Endothelial cell (in vitro differentiated cells): ENCODE measurements at places on chromosomes 7 and 10.
A peak's percentile ranks its signal among the peaks of the same experiment; 100 is the strongest.

GRCh38 chr10:79152423-79152817 lies 83.7 kb downstream of the ZMIZ1 start:
- no peak for DNase-seq

DNA sequence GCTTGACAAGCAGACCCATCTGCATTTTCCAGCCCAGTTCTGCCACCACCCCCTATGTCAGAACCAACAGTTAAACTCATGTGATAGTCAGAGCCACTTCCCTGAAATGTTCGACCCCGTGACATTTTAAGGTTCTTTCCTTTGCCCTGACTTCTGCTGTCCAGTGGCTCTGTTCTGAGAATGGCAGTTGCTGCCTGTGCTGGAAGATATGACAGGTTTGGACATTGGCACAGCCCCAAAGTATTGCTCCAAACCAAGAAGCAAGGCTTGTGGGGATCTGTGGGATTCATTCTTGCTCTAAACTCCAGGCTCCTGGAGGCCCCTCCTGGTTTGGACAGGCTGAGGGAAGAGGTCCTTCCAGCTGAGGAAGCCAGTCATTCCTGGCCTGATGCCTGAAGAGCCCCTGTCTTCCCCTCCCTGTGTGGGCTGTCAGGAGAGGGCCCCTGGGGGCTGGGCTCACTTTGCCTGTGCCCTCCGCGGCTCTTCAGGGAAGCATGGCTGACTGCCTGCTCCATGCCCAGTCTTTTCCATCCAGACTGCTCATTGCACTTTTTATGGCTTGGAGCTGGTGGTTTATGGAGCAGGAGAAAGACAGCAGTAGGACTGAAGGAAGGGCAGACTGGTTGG lies 138.0 kb downstream of the CDH23 start:
- no peak for DNase-seq

DNA sequence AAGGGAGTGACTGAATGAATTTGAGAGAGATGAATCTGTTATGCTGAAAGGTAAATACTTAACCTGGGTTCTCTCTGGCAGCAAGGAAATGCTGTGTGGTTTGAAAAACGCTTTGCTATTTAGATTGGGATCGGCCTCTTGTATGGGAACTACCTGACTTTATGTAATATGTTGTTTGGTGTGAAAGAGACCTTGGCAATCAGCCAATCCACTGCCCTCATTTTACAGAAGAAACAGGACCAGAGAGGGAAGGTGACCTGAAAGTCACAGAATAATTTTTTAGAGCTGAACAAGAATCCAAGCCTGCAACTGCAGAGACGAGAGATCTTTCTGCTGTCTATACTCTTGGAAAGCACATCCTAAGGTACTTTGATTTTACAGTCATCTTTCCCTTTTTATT lies 1.0 kb downstream of the BUD31 start:
- no peak for DNase-seq

- no peak for DNase-seq
Observed at GRCh38 chr10:97261183-97261582, 31.3 kb downstream of the ARHGAP19 start.

- DNase-seq = no peak
Observed at GRCh38 chr10:59903871-59904270, 2.5 kb downstream of the CCDC6 start.

- DNase-seq = no peak
Observed at GRCh38 chr10:28913436-28914237, 236.3 kb downstream of the BAMBI start.

- DNase-seq = no peak
Observed at GRCh38 chr10:81953420-81953819, 78.4 kb downstream of the NRG3 start.

DNA sequence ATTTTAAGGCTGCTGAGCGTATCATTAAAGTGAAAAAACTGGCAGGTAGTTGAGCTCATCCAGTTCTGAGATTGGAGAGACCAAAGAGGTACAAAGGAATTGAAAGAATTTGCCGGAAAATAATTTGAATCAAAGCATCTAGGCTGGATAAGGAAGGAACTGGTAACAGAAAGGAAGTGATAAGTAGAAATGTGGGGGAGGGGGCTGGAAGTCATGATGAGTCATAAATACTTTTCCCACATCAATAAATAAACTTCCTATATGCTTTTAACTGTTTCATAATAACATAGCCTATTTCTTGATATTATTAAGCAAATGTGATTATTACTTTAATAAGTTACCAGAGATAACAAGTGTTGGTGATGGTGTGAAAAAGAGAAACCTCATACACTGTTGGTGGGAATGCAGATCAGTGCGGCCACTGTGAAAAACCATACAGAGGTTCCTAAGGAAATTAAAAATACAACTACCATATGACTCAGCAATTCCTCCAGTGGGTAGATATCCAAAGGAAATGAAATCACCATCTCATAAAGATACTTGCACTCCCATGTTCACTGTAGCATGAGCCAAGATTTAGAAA lies 27.0 kb downstream of the ZNF438 start:
- no peak for DNase-seq

GRCh38 chr7:20407585-20408466 lies 77.1 kb downstream of the ITGB8 start:
- DNase-seq = no peak

GRCh38 chr10:14602807-14603533 lies 171.7 kb downstream of the FAM107B start:
- DNase-seq = no peak

DNA sequence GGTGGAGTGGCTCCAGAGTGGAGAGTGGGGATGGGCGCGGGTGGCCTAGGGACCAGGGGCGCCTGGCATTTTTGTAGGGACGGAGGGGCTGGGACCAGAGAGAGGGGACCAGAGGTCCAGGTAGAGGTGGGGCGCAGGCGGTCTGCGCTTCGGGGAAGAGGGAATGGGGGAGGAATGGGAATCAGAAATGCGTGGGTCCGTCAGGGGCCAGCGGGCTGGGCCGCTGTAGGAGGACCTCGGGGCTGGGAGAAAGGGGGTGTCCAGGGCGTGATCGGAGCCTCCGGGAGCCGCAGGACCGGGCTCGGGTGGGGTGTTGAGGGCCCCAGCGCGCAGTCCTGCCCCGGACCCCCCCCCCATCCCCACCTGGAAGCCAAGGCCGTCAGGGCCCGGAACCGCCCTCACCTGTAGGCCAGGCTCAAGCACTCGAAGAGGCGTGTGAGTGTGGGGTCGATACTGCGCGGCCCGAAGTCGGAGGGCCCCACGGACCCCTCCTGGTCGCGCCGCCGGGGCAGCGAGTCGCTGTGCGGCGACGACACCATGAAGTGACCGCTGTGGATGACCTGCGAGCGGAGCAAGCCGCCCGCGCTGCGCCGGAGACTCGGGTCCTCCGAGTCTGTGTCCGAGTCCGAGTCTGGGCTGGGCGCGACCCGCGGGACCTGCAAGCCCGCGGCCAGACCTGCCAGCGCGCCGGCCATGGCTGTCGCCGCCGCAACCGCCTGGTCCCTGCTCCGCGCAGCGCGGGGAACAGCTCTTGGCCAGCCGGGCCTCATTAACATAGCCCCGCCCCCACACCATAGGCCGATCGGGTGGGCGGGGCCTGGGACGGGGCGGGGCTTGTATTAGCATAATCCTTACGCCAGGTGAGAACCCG lies at the start of gene MLXIPL:
Gene MLXIPL, minus strand, starts transcription at position 725 of the 871 bp plus-strand sequence. Its CDS starts 30 bp downstream, at position 695.
- DNase-seq = peak; percentile 80

DNA sequence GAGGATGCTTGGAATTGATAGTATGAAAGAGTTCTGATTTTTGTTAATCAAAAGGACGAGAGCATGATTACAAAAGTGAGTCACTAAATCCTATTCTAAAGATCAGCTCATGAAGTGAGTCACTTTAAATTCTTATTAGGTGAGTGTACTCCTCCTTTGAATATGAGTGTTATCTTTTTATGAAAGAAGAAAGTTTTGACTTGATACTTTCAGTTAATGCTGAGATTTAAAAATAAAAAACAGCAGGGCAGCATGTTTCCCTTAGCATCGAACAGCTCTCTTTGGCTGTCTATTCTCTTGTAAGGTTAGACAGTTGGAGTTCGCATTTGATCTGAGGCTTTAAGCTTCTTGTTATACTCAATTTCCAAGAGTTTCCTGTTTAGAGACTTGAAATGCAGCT lies 222.0 kb downstream of the TWIST1 start:
- no peak for DNase-seq

DNA sequence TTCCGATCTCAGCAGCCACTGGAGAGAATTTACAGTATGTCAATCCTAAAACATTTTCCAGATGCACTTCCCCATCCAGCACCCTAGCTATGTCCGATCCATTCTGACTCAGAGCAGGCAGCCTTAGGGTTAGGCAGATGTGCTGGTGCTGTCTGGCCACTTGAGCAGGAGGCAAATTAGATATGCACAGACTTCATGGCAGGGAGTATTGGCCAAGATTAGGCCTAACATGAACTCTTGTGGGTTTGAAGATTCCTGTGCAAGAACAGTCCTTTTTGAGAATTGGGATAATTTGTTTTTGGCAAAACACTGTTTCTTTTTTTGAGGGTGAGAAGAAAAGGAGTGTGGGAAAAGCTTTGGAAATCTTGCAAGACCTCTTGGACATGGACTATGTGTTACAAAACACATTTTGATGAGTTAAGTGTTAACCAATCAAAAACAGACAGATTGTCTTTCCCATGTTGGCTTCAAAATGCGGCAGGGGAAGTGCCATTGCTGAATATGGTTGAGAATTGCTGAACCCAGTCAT lies 218.6 kb upstream of the INHBA start:
- DNase-seq = no peak

DNA sequence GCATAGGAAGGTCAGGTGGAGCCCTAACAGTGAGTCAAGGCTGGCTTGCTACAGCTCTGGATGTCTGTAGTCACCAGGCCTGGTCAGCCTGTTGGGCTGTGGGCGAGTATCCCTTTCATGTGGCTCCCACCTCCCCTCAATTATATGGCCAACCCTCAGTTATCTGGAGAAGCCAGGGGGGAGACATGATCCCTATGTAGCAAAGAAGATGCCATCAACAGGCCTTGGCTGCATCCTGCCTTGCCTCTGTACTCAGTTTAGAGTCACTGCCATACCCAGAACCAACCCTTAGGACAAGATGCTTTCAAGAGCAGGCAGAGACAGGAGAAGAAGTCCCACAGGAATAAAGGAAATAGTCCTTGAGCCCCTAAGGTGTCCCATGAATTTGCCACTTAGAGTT lies 763.9 kb downstream of the GRID1 start:
- no peak for DNase-seq

GRCh38 chr7:123836656-123837055 lies 8.3 kb upstream of the HYAL4 start:
- DNase-seq = no peak

DNA sequence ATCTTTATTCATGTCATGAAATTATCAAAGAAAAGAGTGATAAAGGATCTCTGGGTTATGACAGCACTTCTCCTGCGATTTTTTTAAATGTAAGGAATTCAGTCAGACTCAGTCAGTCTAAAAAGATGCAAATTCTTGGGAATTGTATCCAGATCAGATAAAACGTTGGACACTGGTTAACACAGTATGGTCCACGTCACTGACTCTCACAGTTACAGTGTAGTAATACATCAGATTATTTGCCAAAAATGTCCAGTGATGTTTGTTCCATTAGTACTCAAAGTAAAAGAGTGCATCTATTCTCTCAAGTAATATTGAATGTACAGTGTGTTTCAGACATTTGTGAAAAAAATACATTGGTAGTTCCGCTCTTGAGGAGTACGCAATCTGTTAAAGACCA lies 224.5 kb downstream of the PCDH15 start:
- no peak for DNase-seq

GRCh38 chr10:42578019-42578418 lies 60.4 kb downstream of the ZNF33B start:
- DNase-seq = no peak

DNA sequence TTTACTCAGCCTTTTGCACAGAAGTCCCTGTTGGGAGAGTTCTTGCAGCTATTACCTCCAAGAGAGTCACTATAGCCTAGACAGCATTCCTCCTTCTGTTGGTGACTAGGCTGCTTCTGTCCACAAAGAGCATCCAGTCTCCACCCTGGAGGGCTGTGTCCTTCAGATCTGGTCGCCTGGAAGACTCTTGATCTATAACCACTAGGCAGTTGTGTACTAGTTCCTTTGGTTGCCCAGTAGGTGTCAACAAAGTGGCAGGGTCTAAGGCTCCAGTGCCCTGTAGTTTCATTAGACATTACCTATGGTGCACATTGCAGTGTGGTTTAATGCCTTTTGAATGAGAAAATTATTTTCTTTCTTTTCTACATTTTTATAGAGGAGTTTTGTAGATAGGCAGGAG lies 11.3 kb upstream of the AKR1C2 start:
- DNase-seq = no peak

DNA sequence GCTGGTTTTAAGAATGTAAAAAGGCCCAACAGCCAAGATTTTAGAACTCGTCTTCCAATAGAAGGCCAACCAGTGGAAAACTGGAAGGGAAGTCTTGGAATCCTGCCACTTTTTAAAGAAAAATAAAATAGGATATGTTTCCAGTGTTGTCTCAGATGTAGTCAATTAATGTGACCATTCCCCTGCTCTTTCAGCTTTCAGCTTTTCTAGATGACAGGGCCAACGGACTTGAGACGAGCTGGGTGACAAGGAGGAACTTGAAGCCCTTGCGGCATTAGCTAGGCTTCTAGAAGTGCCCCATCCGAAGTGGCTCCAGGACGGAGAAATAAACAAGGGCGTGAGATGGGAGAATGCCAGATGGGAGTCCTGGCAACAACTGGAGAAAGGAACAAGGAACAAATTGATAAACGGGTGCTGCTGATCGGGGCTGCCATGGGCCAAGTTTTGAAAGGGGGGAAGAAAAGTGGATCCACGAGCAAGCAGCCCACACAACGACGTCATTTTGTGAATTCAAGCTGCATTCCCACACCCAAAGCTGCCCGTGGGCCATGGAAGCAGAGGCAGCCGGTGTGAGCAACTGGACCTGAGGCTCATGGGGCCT lies 42.3 kb downstream of the CTBP2 start:
- no peak for DNase-seq

GRCh38 chr10:112907893-112908292 lies 42.2 kb upstream of the TCF7L2 start:
- no peak for DNase-seq

- no peak for DNase-seq
Observed at GRCh38 chr7:38142736-38143135, 35.3 kb upstream of the STARD3NL start.

DNA sequence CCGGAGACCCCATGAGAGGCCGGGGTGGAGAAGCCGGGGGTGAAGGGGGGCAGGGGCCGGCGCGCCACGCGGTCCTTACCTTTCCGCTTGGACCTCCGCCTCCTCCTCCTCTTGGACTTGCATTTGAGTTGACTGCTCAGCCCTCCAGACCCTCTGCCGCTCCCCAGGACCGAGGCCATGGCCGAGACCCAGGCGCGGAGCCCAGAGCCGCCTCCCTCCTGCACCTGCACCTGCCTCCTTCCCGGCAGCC lies 428 bp downstream of the ADARB2 start:
- no peak for DNase-seq
